ENCODE measurements at places on chromosomes 12 and 14.

- DNase-seq = no peak
These were observed 299.6 kb downstream of the DIO2 start for GRCh38 chr14:79911744-79912143.

DNA sequence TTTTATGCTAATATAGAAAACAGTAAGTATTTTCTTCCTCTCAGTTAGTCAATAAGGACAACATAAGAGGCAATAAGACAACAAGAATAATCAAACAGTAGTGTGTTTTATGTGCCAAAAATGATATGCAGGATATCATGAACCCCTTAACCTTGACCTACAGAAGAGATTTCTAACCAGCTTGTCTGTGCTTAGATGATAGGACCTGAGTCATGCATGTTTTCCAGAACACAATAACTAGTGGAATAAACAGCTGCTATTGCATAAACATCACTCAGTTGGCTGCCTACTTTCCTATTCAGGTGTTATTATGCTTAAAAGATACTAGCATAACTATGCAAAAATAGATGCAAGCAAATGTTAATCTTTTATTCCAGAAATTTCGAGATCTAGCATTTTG is 282.5 kb downstream of the PRKD1 start:
- DNase-seq = no peak

- no peak for DNase-seq
These were observed 2.8 kb upstream of the PELI2 start for GRCh38 chr14:56115334-56115870.

DNA sequence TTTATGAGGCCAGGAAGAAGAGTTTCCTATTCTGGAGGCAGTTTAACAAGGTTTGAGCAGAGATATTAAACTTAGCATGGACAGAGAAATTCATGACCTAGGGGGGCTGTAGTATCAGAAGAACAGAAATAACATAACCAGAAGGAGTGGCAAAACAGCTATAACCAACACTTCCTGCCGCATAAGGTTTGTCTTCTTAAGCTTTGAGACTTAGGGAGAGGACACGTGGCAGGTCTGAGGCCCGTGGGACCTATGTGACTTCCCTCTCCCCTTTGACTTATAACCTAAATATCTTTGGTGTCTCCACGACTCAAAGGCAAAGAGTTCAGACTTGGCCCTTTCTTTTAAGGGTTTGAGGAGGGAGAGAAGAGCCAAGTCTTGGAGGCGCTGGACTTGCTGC is 119.1 kb upstream of the PZP start:
- DNase-seq = no peak

- no peak for DNase-seq
These were observed 81.1 kb downstream of the SLC24A4 start for GRCh38 chr14:92404018-92404417.

- DNase-seq = no peak
These were observed 96.8 kb downstream of the SINHCAF start for GRCh38 chr12:31228811-31229792.

GRCh38 chr12:24948757-24949722 is at the start of gene BCAT1:
Gene BCAT1 (minus strand): TSS chr12:24949101. CDS start chr12:24948932, 169 bp downstream.
- DNase-seq = peak; percentile 30

GRCh38 chr12:50111395-50111692 is 692 bp upstream of the COX14 start:
- DNase-seq = no peak

- DNase-seq = no peak
These were observed 11.1 kb downstream of the BCL11B start for GRCh38 chr14:99260587-99261551.

DNA sequence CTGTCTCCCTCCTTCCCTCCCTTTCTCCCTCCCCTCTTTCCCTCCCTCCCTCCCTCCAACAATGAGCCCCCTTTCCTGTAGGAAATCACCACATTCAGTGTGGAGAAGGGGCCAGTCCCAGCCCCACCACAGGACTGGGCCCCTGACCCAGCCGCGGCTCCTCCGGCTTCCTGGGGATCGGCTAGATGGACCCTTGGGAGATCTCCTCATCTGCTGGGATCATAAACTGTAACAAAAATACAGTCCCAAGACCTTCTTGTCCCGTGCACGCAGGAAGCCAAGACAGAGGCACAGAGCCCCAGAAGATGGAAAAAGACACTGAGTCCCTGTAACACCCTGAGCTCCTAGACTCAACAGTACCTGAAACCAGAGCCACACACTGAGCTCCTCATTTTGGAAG is 23.9 kb downstream of the DIO3 start:
- DNase-seq = no peak

DNA sequence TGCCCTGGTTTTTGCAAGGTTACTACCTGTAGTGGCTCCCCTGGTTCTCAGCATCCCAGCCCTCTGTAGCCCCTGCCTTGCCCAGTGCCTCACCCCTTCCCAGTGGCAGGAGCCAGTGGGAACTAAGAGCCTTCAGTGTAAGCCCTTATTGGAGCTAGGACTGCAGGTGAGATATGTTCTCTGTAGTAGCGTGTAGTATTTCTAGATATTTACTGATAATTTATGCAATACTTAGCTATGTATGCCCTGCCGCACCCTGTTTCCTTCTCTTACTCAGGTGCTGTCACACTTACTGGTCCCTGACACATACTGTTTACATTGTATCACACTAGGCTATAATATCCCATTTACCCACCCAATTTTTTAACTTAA is 3.6 kb downstream of the BMAL2 start:
- no peak for DNase-seq

DNA sequence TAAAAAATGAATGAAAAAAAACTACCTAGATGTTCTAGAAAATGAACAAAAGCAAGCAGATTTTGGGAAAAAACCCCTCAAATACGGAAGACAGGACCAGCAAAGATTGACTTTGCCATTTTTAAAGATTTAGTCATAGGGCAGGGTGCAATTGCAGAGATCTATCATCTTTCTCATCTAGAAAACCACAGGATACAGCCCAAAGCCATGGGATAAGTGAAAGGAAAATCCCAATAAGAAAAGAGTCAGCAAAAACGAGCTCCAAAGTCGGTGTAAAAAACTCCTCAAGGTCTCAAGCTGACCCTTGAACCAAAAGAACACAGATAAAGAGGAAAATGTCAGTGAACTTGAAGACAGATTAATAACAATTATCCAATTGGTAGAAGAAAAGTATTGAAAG is 28.0 kb downstream of the CEP290 start:
- no peak for DNase-seq

DNA sequence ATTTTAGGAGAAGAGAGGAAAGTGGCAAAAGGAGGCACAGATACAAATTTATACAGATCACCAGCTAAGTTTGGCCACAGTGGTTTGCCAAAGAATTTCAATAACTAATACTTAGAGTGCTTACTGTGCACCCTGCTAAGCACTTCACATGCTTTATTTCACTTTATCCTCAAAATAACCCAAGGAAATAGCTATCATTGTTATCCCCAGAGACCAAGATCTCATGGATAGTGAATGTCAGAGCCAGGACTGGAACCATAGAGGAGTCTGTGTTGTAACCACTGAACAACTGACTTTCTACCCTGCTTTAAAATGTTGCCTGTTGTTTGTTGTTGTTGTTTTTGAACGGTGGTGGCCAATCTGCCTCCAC is 1.3 kb upstream of the TCP11L2 start:
- DNase-seq = no peak

DNA sequence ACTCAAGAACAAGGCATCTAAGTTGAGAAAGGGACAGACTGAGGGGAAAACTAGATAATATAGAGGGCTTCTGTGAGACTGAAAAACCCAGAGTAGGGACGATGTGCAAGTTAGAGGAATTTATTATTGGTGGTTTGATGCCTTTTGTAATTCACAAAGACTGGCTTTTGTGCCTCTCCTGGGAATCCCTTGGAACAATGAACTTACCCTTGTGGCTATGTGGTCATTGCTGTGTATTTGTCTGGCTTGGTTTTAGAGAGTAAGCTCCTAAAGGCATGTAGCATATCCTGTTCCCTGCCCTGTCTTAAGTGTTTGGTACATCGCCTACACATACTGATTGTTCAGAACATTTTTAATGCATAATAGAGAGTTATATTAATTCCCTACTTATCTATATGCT is 26.6 kb downstream of the DCN start:
- DNase-seq = no peak

DNA sequence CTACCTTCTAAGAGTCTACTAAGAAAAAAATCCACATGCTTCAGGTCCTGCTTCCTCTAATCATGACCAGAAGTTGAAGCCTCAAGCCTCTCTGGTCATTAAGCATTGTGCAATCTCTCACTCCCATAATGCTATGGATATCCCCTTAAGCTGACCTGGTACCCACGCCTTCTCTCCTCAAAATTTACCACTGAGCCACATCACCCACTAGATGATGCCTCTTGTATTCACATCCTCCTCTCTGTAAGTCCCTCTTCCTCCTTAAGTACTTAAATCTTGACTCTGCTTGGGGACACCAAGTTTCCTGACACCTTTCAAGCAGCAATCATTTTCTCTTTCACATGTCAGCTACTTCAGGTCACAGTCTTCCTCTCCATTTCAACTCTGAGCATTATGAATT is 9.8 kb downstream of the GALNT4 start:
- DNase-seq = peak; percentile 23

DNA sequence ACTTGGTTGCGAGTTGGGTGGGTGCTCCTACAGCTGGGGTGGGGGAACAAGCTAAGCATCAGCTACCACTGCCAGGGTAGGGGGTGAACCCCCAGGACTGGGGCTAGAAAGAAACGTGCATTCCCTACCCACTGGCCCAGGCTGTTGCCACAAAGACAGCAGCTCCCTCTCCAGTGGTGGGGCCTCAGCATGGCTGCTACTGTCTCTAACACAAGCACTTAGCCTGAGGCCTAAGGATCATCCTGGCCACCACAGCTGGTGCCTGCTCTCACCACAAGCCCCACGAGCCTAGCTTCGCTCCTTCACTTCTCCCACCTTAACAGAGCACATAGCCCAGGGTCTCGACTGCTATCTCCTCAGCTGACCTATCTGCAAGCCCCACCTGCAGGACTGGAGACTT is 18.9 kb downstream of the SLC25A21 start:
- DNase-seq = no peak

DNA sequence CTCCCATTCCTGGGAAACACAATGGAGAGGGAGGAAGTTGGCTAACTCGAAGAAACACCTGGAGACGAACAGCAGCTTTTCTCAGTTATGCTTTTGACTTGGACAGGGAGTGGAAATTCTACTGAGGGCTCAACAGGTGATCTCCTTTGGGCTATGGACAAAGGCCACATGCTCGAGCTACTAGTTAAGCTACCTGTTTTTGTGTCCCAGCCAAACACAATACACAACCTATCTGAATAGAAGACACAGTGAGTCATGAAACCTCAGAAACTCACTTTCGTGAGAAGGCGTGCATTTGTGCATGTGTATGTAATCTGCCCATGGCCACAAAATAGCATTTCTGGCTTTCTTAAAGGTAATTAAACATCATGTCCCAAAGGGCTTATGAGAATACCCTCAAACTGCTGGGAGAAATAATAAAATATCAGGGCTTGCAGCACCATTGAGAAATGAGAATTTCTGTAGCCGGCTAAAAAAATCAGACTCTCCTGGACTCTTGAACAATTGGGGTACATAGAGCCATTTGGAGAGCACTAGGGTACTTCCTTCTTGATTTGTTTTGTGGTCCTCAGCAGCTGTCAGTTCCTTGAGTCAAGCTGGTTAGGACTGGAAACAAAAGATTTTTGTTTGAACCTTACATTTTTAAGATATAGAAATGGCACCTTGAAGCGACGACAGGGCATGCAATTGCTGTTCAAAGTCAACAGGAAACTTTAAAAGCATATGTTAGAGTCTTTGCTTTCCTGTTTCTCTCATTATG is 85.5 kb upstream of the PTHLH start:
- DNase-seq = no peak

- no peak for DNase-seq
These were observed 7.6 kb upstream of the STK38L start for GRCh38 chr12:27236498-27236897.
